IMR-90 (cell line): ENCODE measurements at places on chromosomes 2 and 18. TPM values are rescaled to one million over a fixed set of nuclear protein-coding genes. Genes with fewer than 3 reads are reported as not detected.

Gene ZNF521
- 21.5 and 30.2 TPM in 2 replicates for polyA plus RNA-seq

Gene ANKRD62
- polyA plus RNA-seq, result not detected in 2 replicates

Gene LRATD1
- 0.40 and 0.60 TPM in 2 replicates for polyA plus RNA-seq

Gene FSHR
- not detected in 2 replicates for polyA plus RNA-seq

Gene CDCA7
- 17.8 and 18.7 TPM in 2 replicates for polyA plus RNA-seq

Gene SANBR
- 2.7 and 3.3 TPM in 2 replicates for polyA plus RNA-seq

Gene EPHA4
- polyA plus RNA-seq, result 30.7 and 36.9 TPM in 2 replicates

Gene TLX2
- not detected in 2 replicates for polyA plus RNA-seq

Gene RPS27A
- 1,344 and 1,421 TPM in 2 replicates for polyA plus RNA-seq

Gene FEV
- polyA plus RNA-seq, result not detected in 2 replicates

Gene IGFBP5
- polyA plus RNA-seq, result 1,339 and 1,767 TPM in 2 replicates

Gene APCDD1
- 1.9 and 2.2 TPM in 2 replicates for polyA plus RNA-seq

Gene CHMP3
- polyA plus RNA-seq, result 61.0 and 84.6 TPM in 2 replicates

Gene CYBRD1
- 48.8 and 53.2 TPM in 2 replicates for polyA plus RNA-seq

Gene ST6GAL2
- not detected in 2 replicates for polyA plus RNA-seq

Gene TXNDC2
- 0.16 TPM in 1 of 2 replicates, not detected in the other for polyA plus RNA-seq

Gene SRD5A2
- polyA plus RNA-seq, result not detected in 2 replicates

Gene SLC35G4
- not detected in 2 replicates for polyA plus RNA-seq

Gene SNRNP27
- polyA plus RNA-seq, result 41.5 and 48.3 TPM in 2 replicates

Gene GALR1
- polyA plus RNA-seq, result not detected in 2 replicates

Gene TEX44
- polyA plus RNA-seq, result not detected in 2 replicates

Gene CCDC85A
- 1.1 and 1.5 TPM in 2 replicates for polyA plus RNA-seq
